ENCODE measurements at places on chromosomes 12 and 14.

GRCh38 chr14:66111891-66112290 lies 374.3 kb upstream of the CCDC196 start:
- DNase-seq = no peak

DNA sequence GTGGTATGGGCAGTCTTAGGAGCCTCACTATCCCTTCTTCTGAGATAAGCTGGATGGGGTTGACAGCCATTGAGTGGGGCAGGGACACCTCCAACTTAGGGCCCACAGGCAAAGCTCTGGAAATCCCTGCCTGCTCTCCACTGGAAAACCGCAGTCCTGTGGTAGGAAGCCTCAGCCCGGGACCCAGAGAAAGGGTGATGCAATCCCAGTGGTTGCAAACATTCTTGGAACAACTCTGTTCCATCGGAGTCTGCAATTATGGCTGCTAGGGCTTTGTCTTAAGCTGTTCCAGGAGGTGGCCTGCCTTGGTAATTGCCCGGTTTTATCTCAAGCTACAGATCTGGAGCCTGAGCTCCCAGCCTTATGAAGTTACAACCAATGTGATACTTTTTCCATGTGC lies 133.4 kb downstream of the DICER1 start:
- DNase-seq = no peak

DNA sequence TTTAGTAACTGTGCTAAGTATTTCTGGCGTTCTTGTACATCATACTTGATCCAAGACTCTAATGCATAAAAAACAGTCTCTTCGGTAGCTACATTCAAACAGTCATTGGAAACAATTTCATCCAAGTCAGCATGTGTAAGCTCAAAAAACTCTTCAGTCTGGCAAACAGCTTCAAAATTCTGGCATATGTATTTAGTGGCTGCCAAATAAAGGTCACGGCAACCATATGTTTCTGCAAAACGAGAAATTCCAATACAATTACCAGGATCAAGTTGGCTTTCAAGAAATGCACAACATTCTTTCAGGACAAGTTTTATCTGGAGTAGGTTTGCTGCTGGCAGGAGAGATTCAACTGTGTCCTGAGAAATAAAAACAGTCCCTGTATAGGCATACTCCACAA lies 16.5 kb downstream of the KLHL28 start:
- no peak for DNase-seq

- DNase-seq = no peak
These were observed 13.0 kb downstream of the WASHC4 start for GRCh38 chr12:105120551-105120950.
